CD8-positive, alpha-beta memory T cell (primary cell): ENCODE measurements at places on chromosomes 7 and 10.

GRCh38 chr7:108629651-108630400 is 60.2 kb downstream of the DNAJB9 start:
- no peak for DNase-seq
- no peak overlapping the region for H3K27ac ChIP-seq
- no peaks in the 10 kb centered on the region for H3K27me3 ChIP-seq
- no peaks in the 10 kb centered on the region for H3K36me3 ChIP-seq

- H3K36me3 ChIP-seq: no peaks in the 10 kb centered on the region
- peaks cover 83% of the 10 kb centered on the region for H3K27me3 ChIP-seq
These were observed 2.5 kb upstream of the VGF start for GRCh38 chr7:101167645-101168411.

GRCh38 chr10:120940299-120940900 is 89.2 kb downstream of the WDR11 start:
- H3K27ac ChIP-seq: no peak overlapping the region
- no peak for DNase-seq
- no peak overlapping the region for H3K4me3 ChIP-seq
- no peaks in the 10 kb centered on the region for H3K36me3 ChIP-seq

- no peaks in the 10 kb centered on the region for H3K4me1 ChIP-seq
- no peaks in the 10 kb centered on the region for H3K27me3 ChIP-seq
- no peak overlapping the region for H3K4me3 ChIP-seq
- H3K27ac ChIP-seq: no peak overlapping the region
- H3K36me3 ChIP-seq: no peaks in the 10 kb centered on the region
- DNase-seq: no peak
These were observed 227.4 kb downstream of the GRID1 start for GRCh38 chr10:86139066-86139657.

DNA sequence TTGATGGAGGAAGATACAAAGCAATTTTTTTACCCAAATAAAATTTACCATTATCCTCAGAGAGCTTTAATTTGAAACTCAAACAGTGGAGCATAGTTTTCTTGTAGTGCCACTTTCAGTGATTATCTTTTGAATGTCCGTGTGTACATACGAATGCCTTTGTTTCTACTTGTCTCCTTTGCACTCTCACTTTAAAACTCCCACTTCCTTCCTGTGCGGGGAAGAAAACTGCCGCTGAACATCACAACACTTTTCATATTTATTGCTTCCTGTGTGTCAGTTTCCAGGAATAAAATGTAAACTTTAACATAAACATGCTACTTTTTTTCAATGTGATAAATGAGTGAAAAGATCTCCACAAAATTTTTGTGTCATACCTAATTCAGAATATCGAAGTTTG is 102.4 kb downstream of the SEMA3A start:
- DNase-seq: no peak
- no peaks in the 10 kb centered on the region for H3K27me3 ChIP-seq
- H3K4me3 ChIP-seq: peak overlapping the region; percentile 6
- H3K36me3 ChIP-seq: no peaks in the 10 kb centered on the region
- peaks cover 18% of the 10 kb centered on the region for H3K4me1 ChIP-seq

DNA sequence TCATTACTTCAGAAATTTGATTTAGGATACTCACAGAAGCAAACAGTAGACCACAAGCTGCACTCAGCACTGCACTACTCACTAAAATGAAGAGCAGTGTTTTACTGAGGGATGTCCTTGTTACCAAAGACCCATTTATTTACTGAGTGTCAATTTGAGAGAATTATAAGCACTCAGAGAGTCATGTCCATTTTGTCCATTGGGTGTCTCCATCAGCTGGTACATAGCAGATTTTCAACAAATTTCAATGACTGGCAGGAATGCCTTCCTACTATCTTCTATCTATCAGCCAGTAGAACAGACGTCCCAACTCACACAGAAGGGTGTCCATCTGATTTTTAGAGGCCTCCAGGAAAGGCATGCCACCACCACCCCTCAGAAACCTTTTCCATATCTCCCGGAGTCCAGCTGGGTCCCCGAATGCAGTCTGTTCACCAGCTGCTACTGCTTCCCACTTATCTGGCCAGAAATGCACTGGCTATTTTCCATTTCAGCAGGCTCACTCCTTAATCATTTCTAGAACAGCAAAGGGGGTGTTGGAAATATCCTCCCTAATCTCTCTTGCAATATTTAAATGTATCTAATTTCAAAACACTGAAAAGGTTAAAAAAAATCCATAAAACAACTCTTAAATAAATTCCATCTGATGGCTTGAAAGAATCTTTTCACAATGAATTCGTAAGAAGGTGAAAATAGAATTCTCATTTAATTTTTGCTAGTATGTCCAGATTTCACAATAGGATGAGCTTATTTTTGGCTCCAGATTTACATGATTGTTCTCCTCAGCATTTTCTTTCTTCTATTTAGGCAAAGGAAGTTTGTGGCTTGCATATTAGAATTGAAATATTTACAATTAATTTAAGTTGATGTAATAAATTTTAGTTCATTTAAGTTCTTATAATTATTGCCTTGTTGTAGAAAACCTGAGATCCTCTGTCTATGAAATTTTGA is 1164.0 kb upstream of the CELF2 start:
- no peak overlapping the region for H3K27ac ChIP-seq
- no peaks in the 10 kb centered on the region for H3K36me3 ChIP-seq
- H3K4me3 ChIP-seq: no peak overlapping the region
- no peaks in the 10 kb centered on the region for H3K27me3 ChIP-seq
- DNase-seq: no peak
- no peaks in the 10 kb centered on the region for H3K4me1 ChIP-seq

DNA sequence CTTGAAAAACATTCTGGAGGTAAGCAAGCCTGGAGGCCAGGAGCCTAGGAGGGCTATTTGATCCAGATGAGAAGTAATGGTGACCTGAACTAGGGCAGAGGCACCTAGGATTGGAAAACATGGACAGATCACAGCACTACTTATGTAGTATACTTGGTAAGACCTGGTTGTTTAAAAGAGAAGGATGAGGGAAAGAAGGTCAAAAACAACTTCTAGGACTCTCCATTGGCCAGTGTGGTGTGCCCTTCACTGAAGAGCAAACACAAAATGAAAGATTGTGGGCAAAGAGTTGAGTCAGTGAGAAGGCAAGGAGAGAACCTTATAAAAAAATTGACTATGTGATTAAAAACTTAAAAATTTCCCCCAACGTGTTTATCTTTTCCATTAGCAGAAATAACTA is 14.3 kb downstream of the ANKRD1 start:
- no peak overlapping the region for H3K4me3 ChIP-seq
- H3K27ac ChIP-seq: no peak overlapping the region
- no peaks in the 10 kb centered on the region for H3K4me1 ChIP-seq
- H3K27me3 ChIP-seq: no peaks in the 10 kb centered on the region
- peaks cover 5% of the 10 kb centered on the region for H3K36me3 ChIP-seq
- DNase-seq: no peak

GRCh38 chr10:50232261-50232639 is 19.1 kb downstream of the ASAH2 start:
- no peak overlapping the region for H3K27ac ChIP-seq
- DNase-seq: no peak

- H3K27ac ChIP-seq: no peak overlapping the region
- H3K36me3 ChIP-seq: no peaks in the 10 kb centered on the region
- peaks cover 17% of the 10 kb centered on the region for H3K4me1 ChIP-seq
- no peak for DNase-seq
- H3K27me3 ChIP-seq: no peaks in the 10 kb centered on the region
These were observed 33.8 kb downstream of the NOLC1 start for GRCh38 chr10:102185811-102186527.

GRCh38 chr10:72702868-72703581 is 11.1 kb downstream of the MCU start:
- no peaks in the 10 kb centered on the region for H3K27me3 ChIP-seq
- DNase-seq: no peak
- no peaks in the 10 kb centered on the region for H3K4me1 ChIP-seq
- no peaks in the 10 kb centered on the region for H3K36me3 ChIP-seq
- H3K4me3 ChIP-seq: no peak overlapping the region

GRCh38 chr10:114687459-114687858 is 29.4 kb upstream of the ABLIM1 start:
- no peaks in the 10 kb centered on the region for H3K36me3 ChIP-seq
- no peaks in the 10 kb centered on the region for H3K4me1 ChIP-seq
- DNase-seq: no peak

- H3K27me3 ChIP-seq: no peaks in the 10 kb centered on the region
- no peak for DNase-seq
- H3K36me3 ChIP-seq: peaks cover 11% of the 10 kb centered on the region
- H3K4me3 ChIP-seq: no peak overlapping the region
These were observed 48.0 kb upstream of the DLG5 start for GRCh38 chr10:77974396-77975074.

- H3K4me1 ChIP-seq: no peaks in the 10 kb centered on the region
- H3K36me3 ChIP-seq: no peaks in the 10 kb centered on the region
- DNase-seq: no peak
- no peak overlapping the region for H3K27ac ChIP-seq
- no peaks in the 10 kb centered on the region for H3K27me3 ChIP-seq
These were observed 227.3 kb upstream of the TCF7L2 start for GRCh38 chr10:112722758-112723157.

DNA sequence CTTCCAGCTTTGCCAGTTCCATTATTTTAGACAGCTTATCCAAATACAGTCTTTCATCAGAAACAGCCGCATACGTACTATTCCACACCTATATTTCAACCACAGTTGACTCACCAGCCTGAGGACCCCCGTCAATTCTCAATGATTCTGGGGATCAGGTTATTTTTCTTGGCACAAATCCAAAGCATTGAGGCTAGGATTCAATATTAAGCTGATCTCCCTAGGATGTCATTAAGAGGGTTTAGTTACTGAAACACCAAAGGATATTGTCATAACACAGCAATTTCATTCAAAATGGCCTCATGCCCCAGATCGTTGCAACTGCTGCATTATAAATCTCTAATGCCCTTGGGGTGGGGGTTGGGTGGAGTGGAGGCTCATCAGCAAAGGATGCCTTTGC is 214.6 kb downstream of the PTEN start:
- H3K4me3 ChIP-seq: no peak overlapping the region
- no peaks in the 10 kb centered on the region for H3K27me3 ChIP-seq
- no peaks in the 10 kb centered on the region for H3K36me3 ChIP-seq
- DNase-seq: no peak

- no peak overlapping the region for H3K27ac ChIP-seq
- DNase-seq: no peak
- peaks cover 14% of the 10 kb centered on the region for H3K4me1 ChIP-seq
- no peak overlapping the region for H3K4me3 ChIP-seq
- no peaks in the 10 kb centered on the region for H3K27me3 ChIP-seq
These were observed 40.5 kb upstream of the CDK6 start for GRCh38 chr7:92876836-92877235.

DNA sequence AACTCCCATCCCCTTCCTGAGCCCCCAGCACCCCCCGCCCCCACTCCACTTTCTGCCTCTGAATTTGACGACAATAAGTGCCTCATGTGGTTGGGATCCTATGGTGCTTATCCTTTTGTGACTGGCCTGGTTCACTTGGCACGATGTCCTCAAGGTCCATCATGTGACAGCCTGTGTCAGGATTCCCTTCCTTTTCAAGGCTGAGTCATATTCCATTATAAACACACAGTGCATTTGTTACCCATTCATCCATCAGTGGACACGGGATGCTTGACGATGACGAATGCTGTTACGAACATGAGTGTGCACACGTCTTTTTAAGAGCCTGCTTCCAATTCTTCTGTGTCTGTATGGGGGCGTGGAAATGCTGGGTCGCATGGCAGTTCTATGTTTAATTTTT is 26.7 kb downstream of the SHH start:
- no peaks in the 10 kb centered on the region for H3K4me1 ChIP-seq
- H3K36me3 ChIP-seq: peaks cover 4% of the 10 kb centered on the region
- no peak overlapping the region for H3K4me3 ChIP-seq
- no peak overlapping the region for H3K27ac ChIP-seq
- no peaks in the 10 kb centered on the region for H3K27me3 ChIP-seq
- no peak for DNase-seq

DNA sequence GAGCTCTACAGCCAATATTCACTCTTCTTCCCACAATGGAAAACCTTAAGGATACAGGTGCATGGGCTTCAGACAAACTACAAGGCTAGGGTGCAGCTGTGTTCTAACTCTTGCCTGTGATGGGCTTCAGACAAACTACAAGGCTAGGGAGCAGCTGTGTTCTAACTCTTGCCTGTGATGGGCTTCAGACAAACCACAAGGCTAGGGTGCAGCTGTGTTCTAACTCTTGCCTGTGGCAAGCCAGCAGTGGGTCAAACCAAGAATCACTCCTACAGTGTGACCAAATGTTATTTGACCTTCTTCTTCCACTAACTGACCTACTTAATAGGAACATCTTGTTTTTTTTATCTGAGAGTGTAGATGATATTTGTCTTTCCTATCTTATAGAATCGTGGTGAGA is 7.4 kb downstream of the SORCS1 start:
- H3K4me1 ChIP-seq: no peaks in the 10 kb centered on the region
- no peaks in the 10 kb centered on the region for H3K27me3 ChIP-seq
- no peaks in the 10 kb centered on the region for H3K36me3 ChIP-seq
- no peak overlapping the region for H3K4me3 ChIP-seq

- no peaks in the 10 kb centered on the region for H3K36me3 ChIP-seq
- peak overlapping the region; percentile 49 for H3K27ac ChIP-seq
- H3K4me3 ChIP-seq: peak overlapping the region; percentile 67
- no peak for DNase-seq
These were observed 1.3 kb downstream of the FRAT2 start for GRCh38 chr10:97333351-97333600.

GRCh38 chr10:113015201-113015600 is 65.2 kb downstream of the TCF7L2 start:
- DNase-seq: no peak
- H3K27me3 ChIP-seq: no peaks in the 10 kb centered on the region
- no peak overlapping the region for H3K4me3 ChIP-seq
- H3K27ac ChIP-seq: no peak overlapping the region
- H3K4me1 ChIP-seq: no peaks in the 10 kb centered on the region

DNA sequence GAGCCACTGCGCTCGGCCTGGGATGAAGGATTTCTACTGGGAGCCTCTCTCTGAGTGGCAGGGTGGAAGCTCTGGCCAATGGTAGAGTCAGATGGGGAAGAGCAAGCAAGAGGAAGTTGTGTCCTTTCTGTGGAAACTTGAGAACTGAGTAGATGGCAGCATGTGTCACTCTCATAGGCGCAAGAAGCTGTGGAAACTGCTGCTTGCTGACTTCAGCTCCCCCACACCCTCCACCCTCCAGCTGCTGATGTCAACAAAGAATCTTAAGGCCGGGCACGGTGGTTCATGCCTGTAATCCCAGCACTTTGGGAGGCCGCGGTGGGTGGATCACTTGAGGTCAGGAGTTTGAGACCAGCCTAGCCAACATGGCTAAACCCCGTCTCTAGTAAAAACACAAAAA is 39.8 kb upstream of the SRGN start:
- DNase-seq: no peak
- no peaks in the 10 kb centered on the region for H3K27me3 ChIP-seq
- H3K36me3 ChIP-seq: no peaks in the 10 kb centered on the region
